Foreskin fibroblast (primary cell): ENCODE measurements at places on chromosomes 5 and 9.
A peak's percentile ranks its signal among the peaks of the same experiment; 100 is the strongest.

GRCh38 chr5:163542771-163543170 lies 37.4 kb downstream of the MAT2B start:
- no peak for DNase-seq

DNA sequence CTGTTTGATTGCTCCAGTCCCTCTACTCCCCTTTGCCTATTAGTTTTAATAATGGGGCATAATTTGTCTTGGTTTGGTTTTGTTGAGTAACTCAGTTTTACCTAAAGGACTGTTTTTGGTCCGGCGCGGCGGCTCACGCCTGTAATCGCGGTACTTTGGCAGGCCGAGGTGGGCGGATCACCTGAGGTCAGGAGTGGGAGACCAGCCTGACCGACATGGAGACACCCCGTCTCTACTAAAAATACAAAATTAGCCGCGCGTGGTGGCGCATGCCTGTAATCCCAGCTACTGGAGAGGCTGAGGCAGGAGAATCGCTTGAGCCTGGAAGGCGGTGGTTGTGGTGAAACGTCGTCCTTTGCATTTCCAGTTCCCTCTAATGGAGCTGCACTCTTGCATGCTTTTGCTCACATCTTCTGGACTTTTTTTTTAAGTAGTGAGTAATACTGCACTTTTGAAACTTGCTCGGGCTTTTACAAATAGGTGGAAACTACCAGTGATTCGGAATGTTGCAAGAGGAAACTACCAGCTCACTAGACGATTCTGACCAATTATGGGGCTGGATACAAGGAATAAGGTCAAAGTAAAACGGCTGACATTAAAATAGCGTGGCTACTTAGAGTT lies 721 bp upstream of the MAML1 start:
- peak; percentile 83 for DNase-seq

DNA sequence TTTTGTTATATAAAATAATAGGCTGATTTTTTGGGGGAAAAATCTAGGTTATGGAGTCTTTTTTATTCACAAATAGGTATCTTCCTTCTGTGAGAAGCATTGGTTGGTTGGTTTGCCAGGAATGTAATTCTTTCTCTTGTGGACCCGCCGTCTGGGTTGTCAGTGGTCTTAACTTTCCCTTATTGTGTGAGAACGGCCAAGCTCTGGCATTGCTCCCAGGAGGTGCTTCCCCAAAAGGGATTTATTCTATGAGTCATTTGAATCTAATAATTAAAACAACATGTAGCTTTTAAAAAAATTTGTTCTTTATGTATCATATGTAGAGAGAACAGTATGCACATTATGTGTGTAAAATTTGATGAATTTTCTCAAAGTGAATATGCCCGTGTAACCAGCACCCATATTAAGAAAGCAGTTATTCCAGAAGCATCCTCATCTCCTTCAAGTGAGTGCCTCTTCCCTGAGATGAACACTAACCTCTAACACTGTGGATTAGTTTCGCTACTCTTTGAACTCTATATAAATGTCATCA lies 114.4 kb downstream of the MAST4 start:
- DNase-seq = peak; percentile 68

GRCh38 chr9:110110154-110110553 lies 97.8 kb downstream of the C9orf152 start:
- no peak for DNase-seq

DNA sequence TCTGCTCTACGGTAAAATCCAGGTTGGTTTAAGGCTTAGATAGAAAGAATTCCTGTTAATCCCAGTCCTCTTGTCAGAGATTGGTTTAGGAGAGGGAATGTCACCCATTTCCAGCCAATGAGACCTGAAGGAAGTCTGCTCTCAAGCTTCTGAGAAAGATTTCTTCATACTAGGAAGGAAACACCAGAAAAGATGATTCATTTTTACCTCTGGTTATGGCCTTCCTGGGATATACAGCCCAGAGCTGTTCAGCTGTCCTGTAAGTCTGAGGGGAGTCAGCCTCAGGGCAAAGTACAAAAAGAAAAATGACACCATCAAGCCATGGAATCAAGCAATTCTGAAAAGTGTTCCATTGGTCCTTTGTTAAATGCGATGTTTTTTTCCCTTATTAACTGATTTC lies 18.6 kb upstream of the CFAP95 start:
- DNase-seq = peak; percentile 28

DNA sequence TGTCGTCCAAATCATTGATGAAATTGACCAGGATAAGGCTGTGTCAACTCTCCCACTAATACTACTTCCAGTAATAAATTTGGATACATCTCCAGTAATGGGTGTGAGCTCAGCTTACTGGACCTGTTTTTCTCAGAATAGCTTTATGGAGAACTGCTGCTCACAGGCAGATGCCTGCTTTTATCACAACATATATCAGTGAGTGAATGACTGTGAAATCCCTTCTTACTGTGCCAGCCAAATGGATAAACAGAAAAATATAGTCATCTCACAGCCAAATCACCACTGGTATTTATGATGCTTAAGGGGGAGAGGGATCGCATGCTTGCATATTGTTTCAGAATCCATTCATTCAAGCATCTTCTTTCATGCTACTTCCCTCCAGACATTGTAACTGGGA lies 148.4 kb upstream of the PAPPA start:
- DNase-seq = no peak

GRCh38 chr9:99573085-99573484 lies 248.6 kb upstream of the NR4A3 start:
- DNase-seq = no peak

GRCh38 chr9:94821098-94821887 lies 94.8 kb downstream of the AOPEP start:
- no peak for DNase-seq

GRCh38 chr9:112852741-112853504 lies 37.8 kb downstream of the SLC46A2 start:
- no peak for DNase-seq

GRCh38 chr9:19231126-19231903 lies 822 bp downstream of the DENND4C start:
- DNase-seq = no peak

- no peak for DNase-seq
These were observed 163.5 kb upstream of the IRX1 start for GRCh38 chr5:3432135-3432534.

DNA sequence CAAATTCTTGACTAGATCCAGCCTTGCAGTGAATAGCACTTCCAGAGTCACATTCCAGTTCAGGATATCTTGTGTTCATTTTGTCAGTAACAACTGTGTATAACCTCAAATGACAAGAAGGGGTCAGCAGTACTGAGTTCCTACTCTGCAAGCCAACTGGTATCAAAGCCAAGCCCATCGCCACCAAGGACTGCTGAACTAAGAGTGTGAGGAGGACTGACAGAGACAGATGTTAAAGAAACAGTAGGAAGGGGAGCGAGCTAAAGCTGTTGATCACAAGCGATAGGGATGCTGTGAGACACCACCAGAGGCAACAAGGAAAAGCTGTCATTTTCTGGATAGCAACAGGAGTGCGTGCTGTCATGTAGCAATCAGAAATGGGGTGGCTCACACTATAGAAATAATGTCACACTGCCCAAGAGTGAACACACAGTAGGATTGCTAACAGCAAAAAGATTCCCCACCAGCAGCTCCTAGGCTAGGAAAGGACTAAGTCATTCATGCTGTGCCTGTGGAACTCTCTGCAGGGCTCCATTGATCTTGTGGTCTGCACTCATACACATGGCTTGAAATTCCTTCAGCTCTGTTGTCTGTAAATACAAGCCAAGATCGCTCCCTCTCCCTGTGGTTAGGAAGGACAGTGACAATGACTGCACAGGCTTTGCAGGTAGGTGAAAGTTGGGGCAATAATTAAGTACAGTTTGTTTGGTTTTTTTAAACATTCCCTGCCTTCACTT lies 658.6 kb downstream of the NR2F1-AS1 start:
- no peak for DNase-seq

DNA sequence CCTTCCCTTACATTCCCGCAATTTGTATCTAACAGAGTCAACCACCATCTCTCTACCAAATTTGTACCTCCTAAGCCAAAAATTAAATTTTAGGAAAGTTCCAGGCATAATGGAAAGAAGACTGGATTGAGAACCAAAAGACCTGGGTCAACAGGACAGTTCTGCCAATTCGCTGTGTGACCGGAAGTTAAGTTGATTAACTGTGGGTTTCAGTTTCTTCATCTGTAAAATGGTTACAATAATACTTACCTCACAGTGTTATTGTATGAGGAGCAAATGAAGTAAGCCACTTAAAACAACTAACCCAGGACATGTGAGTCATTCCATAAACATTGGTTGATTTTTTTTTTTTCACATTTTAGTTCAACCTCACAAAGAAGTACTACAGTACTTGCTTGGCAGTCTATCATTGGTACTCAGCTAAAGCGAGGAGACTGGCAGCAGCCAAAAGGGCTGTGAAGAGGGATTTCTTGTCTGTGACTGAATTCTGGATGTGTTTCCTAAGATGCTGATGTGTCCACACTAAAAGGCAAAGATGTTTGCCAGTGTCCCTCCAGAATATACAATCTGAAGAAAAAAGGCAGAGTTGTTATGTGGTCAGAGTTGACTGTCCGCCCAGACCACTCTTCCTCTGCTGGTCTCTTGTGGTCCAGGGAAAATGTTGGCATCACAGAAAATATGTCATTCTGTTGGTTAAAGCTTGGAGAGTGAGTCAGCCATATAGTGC lies 198.6 kb downstream of the TLE1 start:
- DNase-seq = peak; percentile 73

- DNase-seq = no peak
These were observed 41.1 kb downstream of the G3BP1 start for GRCh38 chr5:151812757-151813309.

GRCh38 chr9:77018058-77018968 lies 1.1 kb upstream of the FOXB2 start:
- peak; percentile 53 for DNase-seq

GRCh38 chr9:130888146-130888885 lies 8.3 kb downstream of the QRFP start:
- no peak for DNase-seq

DNA sequence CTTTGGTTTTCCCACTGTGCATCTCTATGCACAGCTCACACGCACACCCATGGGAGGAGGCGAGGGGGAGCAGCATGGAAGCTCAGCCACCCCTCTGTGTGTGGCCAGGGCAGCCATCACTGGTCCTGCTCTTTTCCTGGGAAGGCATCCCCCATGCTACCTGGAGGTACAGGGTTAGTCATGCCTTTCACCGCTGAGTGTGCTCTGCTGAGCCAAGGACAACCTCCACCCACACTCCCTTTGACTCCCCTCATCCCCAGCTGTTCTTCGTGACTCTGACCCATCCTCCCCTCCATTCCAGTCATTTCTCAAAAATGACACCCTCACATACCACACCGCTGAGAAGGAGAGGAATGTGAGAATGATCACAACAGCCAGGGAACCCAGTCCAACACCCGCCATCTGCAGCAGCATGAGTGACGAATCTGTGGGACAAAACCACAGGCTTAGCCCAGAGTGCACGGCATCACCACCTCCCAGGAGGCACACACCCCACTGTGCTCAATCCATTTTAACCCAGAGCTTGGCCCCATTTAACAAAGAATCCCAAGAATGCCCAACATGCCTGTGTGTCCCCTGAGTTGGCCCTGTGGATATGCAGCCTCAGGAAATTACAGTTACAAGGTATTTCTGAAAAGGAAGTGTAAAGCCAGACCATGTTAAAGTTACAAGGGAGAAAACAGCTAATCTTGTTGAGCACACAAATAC lies 133.4 kb downstream of the SUSD1 start:
- peak; percentile 100 for DNase-seq
